ENCODE measurements at places on chromosomes 6 and 20.

- DNase-seq, result no peak
These were observed 39.9 kb upstream of the SULF2 start for GRCh38 chr20:47825011-47825762.

GRCh38 chr6:4382362-4382853, 247.0 kb upstream of the ECI2 start:
- DNase-seq, result no peak

- no peak for DNase-seq
These were observed 13.5 kb upstream of the XRN2 start for GRCh38 chr20:21289651-21290050.

DNA sequence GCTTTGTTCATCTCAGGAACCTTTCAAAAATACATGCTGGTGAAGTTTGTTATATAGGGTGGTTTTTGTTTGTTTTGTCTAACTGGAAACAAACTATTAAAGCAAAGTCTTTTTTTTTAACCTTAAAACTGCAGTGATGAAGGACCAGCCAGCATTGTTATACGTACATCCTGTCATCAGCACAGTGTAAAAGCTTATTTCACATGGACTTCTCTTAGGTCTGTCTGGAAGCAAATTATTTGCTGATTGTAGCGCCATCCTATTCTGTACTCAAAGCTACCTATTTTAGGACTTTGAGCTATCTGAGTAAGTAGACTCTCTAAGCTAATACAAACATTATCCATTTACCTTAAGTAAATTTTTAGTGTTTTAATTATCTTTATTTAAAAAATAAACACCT, 61.7 kb downstream of the SNX9 start:
- no peak for DNase-seq

DNA sequence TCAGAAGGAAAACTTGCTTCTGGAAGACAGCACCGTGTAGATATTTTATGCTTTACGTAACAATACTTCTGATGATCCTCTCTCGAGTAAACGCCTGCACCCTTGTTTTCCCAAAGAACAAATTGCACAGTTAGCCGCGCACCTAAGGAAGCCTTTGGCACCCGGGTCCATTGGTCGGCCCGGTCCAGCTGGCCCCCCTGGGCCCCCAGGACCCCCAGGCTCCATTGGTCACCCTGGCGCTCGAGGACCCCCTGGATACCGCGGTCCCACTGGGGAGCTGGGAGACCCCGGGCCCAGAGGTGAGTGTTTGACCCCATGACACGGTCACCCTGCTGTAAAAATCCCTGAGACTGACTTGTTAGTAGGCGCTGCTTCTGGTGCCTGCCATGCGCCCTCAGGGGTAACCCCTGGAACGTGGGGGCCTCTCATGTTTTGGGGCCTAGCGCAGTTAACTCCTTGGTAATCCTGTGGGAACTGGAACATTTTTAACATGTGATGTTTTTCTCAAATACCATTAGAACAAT, 20.2 kb downstream of the COL9A3 start:
- no peak for DNase-seq

DNA sequence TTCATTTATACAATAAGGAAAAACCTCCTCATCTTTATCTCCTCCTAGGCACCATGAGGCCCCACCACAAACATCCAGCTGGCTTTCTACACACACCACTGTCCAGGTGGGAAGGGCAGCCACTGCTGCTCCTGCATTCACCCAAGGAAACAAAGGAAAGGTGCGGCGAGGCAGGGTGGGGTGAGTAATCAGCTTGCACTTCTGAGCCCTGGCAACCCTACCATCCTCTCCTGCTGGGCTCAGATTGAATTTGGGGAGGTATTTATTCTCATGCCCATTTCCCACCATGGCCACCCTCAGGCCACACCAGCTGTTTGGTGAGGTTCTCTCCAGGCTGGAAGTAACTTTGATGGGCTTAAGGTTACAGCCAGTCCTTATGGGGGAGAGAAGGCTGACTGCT, 31.2 kb upstream of the SPDEF start:
- no peak for DNase-seq

DNA sequence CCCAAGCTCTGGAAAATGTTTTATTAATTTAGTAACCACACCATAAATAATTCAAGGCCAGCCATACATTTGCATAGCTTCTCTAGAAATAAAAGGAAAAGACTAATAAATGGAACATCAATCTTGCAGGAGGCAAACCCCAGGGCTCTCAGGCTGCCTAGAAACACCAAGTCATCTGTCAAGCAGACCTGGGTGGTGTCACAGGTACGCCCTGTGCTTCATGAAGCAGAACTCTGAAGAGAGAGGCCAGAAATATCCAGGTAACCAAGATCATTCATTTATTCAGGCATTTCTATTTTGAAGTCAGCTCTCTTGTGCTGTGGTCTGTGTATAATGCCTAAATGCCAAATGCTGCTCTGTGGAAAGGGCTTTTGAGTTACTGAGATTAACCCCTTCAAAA, 45.3 kb upstream of the ARMH2 start:
- DNase-seq, result no peak

DNA sequence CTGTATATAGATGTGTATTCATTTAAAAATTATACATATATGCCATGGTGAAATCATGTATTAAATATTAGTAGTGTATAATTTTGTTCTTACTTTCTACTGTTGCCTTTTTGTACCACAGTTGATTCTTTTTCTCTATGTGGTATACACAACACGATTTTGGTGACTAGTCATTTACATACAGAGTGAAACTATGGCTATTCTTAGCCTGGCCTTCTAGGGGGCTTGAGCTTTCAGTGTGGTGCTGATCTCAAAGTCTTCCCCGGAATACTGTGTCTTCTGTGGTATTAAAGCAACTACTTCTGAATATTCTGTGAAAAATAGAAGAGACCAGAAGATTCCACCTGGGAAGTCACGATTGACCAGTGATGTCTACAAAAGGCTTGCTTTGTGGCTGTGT, 301.9 kb downstream of the UTRN start:
- DNase-seq, result no peak

- DNase-seq, result no peak
These were observed 32.9 kb downstream of the COX4I2 start for GRCh38 chr20:31670371-31671228.

DNA sequence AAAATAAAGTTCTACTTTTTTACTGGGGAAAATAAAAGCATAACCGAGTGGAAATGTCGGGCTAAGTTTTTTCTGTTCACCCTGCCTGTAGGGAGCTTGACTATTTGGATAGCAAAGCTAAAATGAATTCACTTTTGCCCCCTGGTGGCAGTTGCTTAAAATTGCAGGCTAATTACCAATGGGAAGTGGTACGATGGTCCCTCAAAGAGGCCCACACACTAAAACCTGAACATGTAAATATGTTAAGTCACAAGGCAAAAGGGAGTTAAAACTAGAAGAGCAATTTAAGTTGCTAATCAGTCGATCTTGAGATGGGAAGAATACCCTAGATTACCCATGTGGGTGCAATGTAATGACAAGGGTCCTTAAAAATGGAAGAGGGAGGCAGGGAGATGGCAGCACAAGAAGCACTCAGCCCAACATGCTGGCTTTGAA, 916 bp upstream of the SUN5 start:
- DNase-seq, result no peak

DNA sequence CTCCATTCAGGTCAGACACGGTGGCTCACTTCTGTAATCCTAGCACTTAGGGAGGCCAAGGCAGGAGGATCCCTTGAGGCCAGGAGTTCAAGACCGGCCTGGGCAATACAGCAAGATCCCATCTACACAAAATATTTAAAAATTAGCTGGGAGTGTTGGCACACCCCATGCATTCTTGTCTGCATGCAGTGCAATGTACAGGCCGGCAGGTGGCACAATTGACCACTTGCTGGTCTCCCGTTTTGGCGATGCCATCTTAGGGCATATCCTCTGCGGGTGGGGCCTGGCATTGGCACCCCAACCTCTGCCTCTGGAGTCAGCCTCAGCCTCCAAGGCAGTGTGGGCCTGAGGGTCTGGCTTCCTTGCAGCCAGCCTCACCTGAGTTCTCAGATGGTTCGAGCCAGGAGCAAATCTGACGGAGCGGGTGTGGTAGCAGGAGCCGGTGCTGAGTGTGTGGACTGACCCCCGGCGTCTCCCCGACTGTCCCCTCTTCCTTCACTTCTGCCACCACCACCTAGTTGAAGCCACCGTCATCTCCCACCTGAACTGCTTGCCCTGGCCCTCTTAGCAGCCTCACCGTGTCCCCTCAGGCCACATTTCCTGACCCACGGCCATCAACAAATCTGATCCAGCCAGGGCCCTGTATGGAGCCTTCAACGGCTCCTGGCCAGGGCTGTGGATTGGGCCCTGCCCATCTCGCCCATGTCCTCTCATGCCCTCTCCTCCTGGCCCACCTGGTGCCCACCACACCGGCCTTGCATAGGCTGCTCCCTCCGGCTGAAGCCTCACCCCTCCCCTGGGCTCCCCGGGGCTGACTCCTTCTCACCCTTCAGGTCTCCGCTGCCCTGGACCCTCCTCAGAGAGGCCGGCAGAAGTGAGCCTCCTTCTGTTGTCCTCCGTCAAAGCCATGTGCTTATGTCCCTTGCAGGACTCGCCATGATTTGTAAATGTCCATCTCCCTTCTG, 44.0 kb downstream of the EFCAB8 start:
- DNase-seq, result no peak

- no peak for DNase-seq
These were observed 11.8 kb upstream of the ADNP start for GRCh38 chr20:50943069-50943468.

Measured in H1 (cell line).